ENCODE measurements at places on chromosomes 3 and 15.

DNA sequence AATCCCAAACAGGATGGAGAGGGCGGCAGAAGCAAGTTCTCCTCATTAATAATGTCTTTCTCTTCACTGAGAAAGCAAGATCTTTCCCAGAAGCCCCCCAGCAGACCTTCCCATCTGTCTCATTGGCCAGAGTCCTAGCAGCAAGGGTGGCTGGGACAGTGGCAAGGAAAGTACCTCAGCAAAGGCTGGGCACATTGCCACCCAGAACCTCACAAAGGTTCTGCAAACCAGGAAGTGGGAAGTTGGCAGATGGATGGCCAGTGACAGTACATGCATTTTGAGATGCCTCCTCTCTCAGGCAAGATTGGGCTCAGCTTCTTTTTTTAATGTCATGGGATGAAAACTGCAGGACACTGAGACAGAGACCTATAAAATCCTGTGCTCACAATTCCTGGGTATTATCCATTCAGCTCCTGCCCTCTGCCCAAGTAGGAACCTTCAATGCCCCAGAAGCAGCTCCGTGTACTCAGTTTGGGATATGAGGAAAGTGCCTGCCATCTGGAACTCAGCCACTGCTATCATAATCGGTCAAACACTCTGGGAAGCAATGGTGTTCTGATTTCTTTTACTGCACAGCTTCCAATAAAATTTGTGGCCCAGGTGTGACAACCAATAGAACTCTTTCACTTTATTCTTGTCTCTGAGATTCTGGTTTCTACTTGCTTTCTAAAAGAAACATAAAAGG, 25.5 kb downstream of the DPH3 start:
- peak; percentile 37 for DNase-seq

DNA sequence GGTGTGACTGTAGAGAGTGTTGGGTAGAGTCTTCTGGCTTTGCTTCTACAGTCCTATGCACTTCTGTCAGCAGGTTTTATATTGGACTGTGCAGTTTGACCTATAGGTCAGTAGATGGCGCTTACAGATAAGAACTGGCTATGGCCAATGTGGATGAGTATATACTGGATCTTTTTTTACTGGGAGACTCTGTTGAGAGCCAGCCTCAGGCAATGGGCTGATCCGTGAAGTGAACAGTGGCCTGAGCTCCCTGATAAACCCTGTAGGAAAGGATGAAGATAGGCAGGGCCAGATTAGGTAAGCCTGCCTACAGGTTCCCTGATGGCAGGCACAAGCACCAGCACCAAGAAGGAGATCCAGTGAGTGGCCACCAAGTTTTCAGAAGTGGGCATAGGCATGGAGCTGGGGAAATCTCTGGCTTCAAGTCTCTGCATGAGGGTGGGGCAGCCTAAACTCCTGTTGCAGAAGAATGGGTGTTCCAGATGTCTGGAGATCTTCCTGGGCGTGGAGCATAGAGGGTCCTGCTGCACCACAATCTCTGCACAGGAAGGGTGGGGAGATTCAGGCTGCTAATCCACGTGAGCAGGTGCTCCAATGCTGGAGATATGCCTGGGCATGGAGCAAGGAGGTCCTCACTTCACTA, 326.0 kb upstream of the SGO1 start:
- DNase-seq: peak; percentile 75

GRCh38 chr15:62059816-62060112, 483 bp downstream of the VPS13C start:
- DNase-seq: peak; percentile 58

DNA sequence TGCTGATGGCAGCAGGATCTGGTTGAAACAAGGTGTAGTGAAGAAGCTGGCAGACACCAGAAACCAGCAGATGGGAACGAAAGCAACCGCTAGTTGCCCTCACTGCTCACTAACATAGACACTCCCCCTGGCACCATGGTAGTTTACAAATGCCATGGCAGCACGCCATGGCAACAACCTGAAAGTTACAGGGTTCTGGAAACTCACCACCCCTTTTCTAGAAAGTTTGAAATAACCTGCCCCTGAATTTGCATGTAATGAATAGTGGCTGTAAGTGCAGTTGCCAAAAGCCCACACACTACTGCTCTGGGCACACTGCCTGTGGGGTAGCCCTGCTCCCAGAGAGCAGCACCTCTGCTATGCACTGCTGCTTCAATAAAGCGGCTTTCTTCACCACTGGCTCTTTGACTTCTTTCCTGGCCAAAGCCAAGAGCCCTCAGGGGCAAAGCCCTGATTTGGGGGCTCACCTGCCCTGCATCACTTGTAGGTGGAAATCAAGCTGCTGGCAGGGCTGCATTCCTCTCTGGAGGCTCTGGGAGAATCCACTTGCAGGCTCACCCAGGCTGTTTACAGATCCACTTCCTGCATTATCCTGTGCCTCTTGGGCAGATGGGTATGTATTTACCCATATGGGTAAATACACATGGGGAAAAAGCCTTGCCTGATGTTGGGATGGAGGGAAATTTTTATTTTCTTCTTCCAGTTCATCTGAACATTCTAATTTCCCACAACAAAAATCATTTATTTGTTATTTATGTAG, 2.0 kb upstream of the GP9 start:
- no peak for DNase-seq

GRCh38 chr15:48400086-48400485, 68.9 kb downstream of the DUT start:
- peak; percentile 73 for DNase-seq

DNA sequence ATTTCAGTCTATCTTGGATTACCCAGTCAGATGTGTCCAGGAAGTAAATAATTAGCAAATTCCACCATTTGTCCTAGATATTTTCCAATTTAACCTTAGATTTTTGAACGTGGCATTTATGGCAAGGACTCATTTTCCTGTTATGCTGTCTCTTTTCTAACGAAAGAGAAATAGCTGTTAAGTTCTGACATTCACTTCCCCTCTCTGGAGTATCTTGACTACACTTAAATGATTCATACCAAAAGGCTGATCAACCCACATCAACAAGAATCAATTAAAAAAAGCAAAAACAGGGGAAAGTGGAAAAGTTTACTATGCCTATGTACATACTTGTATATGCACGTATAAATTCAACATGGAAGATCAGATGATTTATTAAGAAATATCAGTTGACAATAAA, 149.9 kb downstream of the FRMD5 start:
- DNase-seq: no peak

GRCh38 chr15:63160638-63161037, 3.4 kb upstream of the RPS27L start:
- DNase-seq: no peak

GRCh38 chr3:178386401-178386800, 149.8 kb upstream of the KCNMB2 start:
- DNase-seq: no peak

DNA sequence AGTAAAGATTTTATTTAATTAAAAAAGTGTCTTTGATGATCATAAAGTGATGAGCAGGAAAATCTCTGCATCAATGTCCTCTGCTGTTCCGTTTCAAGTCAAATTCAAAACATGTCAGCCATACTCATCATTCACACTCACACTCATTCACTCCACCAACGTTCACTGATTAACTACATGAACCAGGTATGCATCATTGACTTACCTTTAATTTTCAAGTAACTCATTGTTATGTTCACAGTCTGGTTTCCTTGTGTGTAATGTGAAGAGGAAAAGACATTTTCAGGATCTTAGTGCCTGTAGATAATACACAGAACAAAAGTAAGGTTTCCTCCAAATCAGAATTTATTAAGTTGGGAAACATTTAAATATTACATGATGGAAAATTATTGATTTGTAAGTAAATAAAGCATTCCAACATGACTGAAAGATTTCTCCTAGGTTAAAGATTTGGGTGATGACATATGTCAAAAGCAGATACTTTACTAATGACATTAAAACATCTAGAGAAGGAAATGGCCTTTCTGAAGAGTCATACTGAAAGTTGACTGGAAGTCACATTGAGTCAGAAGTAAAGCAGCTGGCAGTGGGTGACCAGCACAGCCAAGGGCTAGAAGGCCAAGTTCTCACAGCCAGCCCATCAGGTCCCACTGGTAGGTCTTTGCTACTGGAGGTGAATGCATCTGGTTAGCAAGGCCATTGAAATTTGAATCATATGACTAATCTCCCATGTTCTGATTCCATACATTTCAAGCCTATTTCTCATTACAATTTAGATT, 251.9 kb downstream of the CDIN1 start:
- DNase-seq: peak; percentile 89

GRCh38 chr15:55683376-55683775, 59.6 kb downstream of the PRTG start:
- peak; percentile 84 for DNase-seq

DNA sequence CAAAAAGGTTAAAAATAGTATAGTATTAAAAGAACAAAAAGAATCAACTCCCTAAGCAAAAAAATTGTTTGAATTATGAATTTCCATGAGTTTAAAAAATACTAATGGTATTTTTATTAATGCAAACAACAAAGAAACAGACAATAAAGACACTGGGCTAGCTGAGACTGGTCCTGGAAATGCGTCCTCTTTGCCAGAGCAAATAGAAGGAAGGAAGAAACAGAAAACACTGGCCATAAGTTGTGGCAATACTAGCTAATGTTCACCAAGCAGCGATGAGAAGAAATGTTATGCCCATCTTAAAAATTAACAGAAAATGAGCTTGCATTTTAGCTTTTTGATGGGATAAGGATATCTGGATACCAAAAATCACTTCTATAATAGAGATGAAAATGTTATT, 88.6 kb downstream of the TBL1XR1 start:
- DNase-seq: no peak

- DNase-seq: peak; percentile 91
Observed at GRCh38 chr3:134315286-134316106, 58.8 kb downstream of the AMOTL2 start.

DNA sequence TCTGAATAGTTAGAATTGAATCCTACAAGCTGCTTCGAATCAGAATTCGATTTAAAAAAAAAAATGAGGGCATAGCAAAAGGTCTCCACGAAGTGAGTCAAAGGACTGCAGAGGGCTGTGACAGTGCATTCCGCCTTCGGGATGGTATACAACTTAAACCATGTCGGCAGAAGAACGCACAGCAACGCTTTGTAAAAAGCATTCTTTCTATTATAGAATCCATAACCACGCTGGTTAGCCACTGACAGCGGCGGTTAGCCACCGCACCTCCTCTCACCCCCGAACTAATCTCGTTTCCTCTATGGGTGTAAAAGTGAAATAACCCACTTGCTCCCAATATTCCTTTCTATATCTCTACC, 664 bp upstream of the PIK3CA start:
- DNase-seq: no peak

GRCh38 chr3:97821774-97822358, at the start of gene CRYBG3:
Gene CRYBG3 (plus strand): TSS chr3:97822011. CDS start chr3:97822207, 196 bp downstream.
- peak; percentile 70 for DNase-seq

- no peak for DNase-seq
Observed at GRCh38 chr3:82834098-82834497, 1072.7 kb upstream of the GBE1 start.

- DNase-seq: no peak
Observed at GRCh38 chr3:195929452-195929851, 21.1 kb upstream of the TNK2 start.

DNA sequence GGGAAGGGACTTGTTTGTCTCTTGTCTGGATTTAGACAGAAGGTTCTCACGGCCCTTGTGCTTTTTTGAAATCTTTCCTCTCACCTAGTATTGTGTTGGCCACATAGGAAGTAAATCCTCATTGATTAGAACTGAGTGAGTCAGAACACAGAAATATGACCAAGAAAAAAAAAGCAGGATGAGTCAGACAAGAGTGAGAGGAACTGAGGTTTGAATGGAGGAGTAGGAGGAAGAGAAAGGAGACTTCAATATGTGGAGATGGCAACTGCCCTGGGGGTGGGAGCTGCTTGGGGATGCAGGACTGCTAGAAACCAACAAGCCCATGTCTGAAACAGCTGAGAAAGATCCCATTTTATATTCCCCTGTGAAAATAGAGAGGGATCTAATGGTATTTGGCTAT, 194.1 kb upstream of the ZBTB20 start:
- peak; percentile 86 for DNase-seq

DNA sequence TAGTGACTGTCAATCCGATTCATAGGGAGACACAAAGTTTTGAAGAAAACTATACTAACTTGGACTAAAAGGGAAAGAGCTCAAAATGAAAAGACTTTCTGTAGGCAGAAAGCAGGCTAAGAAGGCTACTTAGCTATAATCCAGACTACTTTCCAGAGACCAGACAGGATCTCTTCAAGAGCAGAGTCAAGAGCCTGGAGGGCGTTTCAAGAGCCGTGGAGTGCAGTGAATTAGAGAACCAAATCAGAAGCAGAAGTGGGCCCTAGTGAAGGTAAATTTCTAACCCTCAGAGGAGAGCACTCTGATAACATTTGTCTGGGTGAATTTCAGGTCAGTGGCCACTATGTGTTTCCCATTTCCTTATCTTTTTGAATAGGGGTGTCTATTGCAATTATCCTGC, 76.4 kb downstream of the CGGBP1 start:
- DNase-seq: no peak

DNA sequence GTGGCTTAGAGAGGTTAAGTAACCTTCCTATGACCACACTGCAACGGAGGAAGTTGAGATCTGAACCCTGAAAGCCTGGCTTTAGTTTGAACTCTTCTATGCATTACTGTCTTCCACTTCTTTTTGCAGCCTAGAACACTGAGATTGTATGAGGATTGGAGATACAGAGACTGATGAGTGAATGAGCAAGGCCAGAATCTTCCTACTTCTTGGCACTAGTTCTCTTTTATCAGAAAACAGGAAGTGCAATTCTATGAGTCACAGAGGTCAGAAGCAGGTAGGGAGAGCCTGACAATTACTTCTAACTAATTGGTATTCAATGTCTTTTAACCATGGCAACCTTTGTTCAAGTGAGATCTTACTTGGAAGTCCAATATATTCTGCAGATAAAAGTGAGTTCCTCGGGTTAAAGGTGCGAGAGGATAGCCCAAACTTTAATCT, 219.0 kb downstream of the SHQ1 start:
- no peak for DNase-seq

- no peak for DNase-seq
Observed at GRCh38 chr3:178001670-178002101, 534.5 kb upstream of the KCNMB2 start.

GRCh38 chr3:10918011-10918410, 74.5 kb upstream of the SLC6A1 start:
- no peak for DNase-seq
